ENCODE measurements at places on chromosomes 6 and 20.

GRCh38 chr20:58886546-58886945, 34.0 kb downstream of the GNAS start:
- no peak for DNase-seq

DNA sequence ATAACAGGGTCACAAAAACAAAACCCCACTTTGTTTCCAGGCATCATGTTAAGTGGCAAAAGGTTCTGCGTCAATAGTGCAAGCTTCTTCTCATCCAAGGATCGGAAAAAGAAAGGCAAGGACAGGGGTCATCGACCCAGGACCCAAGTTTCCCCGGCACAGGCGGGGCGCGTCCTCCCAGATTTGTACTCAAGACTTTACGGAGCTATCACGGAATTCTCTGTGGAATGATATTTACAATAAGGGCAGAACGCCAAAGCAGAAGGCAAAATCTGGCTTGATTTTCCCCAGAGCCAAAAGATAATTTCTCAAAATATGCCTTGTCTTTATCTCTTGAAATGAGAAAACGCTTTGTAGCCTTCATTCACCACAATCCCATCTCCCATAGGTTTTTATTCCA, 25.5 kb downstream of the PDE10A start:
- no peak for DNase-seq

- DNase-seq = no peak
Measured at GRCh38 chr6:129356129-129356528, 353.8 kb downstream of the ARHGAP18 start.

DNA sequence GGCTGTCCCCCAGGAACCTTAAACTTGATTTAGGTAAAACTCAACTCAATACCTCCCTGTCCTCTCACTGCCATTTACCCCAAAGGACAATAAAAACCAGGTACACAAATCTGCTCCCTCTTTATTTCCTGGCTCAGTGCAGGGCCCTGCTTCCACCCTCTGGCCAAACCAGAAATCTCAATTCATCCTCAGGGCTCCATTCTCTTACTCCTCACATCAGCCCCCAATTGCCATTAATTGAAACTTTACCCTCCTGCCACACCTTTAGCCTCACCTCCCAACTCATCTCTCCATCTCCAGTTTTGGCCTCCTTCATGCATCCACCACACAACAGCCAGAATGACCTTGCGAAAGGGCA, 10.5 kb downstream of the ZBTB2 start:
- no peak for DNase-seq

DNA sequence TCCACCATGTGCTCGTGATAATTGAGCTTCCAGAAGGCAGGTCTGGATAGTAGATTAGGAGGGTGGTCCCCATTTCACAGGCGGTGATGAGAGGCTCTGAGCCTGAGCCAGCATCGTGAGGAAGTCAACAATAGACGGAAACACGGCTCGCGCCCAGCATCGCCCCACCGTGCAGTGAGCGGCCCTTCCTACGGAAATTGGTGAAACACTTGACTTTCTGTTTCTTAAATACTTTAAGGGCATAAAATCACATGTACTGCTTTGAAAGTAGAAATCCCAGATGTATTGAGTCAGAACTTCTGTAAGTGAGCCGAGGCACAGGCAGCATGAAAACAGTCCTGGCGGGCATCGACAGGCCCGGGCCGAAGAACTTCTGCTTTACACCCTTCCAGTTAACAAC, 4.3 kb upstream of the KIF25 start:
- DNase-seq = no peak

DNA sequence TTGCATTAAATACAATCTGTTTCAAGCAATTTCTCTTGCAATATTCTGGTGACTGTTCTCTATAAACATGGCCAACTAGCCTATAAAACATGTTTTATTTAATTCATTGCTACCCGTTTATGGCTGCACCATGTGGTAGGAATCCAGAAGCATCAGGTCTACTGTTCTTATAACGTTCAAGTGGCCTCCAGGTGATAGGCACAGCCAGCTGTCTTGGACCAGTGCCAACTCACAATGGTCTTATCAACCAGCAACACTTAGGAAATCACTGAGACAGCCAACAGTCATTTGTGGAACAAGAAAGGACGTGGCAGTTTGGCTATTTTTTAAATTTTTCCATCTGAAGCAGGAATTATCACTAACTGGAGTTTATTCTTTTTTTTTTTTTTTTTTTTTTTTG, 193.6 kb downstream of the NKAIN2 start:
- DNase-seq = peak; percentile 62

DNA sequence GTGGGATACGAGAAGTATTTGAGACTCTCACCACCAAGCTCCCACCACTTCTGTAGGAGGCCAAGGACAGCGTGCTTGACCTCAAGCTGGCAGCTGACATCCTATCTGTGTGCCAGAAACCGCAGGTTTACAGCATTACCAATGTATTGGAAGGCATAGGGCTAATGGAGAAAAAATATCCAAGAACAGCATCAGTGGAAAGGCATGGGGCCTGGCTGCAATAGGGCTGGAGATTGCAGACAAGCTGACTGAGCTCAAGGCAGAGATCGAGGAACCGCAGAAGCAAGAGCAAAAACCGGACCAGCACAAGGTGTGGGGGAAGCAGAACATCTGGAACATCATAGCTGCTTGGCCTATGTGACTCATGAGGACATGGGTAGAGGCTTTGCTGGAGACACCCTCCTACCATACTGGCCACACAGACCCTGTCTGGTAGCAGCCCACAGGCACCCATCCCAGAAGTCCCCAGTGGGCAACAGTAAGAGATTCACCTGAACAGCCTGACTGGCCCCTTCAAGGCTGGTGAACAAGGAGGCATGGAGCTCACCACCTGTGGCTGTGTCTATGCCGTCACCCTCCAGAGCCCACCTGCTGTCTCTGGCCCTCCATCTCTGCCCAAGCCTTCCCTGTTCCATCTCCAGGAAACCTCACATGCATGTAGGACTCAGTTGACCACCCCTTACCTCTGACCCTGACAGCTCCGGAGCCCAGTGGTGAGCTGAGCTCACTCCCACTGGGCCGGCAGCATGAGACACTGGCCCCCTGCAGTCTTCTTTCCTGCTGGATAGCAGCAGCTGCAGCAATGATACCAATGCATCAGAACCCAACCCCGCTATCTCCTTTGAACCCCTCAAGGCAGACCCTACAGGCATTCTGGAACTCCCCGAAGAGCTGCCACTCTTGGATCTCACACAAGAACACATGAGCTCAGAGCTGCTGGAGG, 171.1 kb downstream of the KIF6 start:
- no peak for DNase-seq

- DNase-seq = no peak
Measured at GRCh38 chr6:41258196-41258493, 28.3 kb downstream of the TREM1 start.

DNA sequence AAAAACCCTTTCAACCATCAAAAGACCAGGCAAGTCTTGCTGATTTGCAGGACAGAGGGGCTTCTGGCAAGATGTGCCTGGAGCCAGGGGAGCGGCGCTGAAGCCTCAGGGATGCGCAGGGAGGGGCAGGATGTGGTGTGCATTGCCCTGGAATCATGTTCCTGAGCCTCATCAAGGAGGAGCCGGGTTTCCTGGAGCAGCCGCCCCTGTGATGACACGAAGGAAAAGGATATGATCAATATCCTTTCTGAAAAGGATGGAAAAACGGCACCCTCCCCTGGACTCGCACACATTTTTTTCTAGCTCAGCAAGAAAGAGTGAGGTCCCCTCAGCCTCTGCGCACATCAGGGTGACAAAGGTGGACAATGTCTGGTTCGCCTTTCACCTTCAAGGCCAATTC, 173.1 kb upstream of the SSTR4 start:
- DNase-seq = no peak

GRCh38 chr6:90429713-90430112, 133.1 kb upstream of the BACH2 start:
- DNase-seq = peak; percentile 30

DNA sequence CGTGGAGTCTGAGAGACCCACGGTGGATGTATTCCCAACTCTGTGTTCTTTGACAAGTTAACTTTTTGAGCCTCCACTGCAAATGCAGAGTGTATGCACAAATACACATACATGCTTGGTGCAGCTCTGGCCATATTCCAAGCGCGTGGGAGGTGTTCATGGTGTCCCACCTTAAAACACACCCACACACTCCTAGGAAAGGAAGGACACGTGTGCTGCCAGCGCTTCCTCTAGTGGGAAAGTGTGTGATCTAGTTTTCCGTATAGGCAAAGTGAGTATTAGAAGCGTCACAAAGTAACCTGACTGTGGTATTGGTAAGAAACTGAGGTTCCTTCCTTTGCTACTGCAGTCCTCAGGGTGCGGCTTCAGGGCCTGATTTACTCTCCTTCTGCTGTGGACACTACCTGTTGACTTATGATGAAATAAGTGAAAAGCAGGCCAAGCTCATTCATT, 36.0 kb upstream of the MPC1 start:
- no peak for DNase-seq

DNA sequence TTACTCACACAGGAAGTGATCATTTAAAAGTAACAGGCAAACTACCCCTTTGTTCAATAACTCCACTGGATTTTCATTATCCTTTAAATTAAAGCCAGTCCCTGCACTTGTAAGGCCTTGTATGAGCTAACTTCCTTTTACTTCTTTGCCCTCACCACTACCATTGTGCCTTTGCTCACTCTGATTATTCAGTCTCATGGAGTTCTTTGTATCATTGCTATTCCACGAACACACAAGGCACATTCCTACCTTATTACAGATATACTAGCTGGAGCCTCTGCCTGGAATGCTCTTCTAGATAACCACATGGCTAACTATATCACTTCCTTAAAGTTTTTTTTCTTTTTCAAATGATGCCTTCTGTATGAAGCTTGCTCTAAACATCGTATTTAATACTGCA, 748.6 kb upstream of the HS3ST5 start:
- no peak for DNase-seq

DNA sequence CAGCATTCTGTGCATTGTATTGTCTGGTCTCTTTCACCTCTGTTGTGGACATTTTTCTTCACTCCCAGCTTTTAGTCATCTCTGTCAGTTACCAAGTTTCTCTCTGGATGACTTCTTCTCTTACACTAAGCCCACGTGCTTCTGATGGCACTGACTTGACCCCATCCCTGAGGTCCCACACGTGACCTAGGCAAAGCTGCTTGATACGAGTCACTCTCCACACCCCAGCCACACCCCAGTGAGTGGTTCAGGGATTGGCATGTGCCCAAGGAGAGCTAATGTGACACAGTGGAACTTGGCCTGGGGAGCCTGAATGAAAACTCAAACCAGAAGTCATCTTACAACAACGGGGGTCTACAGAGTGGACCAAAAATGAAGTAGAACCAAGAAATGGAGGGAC, 32.2 kb downstream of the HTR1E start:
- DNase-seq = peak; percentile 85

DNA sequence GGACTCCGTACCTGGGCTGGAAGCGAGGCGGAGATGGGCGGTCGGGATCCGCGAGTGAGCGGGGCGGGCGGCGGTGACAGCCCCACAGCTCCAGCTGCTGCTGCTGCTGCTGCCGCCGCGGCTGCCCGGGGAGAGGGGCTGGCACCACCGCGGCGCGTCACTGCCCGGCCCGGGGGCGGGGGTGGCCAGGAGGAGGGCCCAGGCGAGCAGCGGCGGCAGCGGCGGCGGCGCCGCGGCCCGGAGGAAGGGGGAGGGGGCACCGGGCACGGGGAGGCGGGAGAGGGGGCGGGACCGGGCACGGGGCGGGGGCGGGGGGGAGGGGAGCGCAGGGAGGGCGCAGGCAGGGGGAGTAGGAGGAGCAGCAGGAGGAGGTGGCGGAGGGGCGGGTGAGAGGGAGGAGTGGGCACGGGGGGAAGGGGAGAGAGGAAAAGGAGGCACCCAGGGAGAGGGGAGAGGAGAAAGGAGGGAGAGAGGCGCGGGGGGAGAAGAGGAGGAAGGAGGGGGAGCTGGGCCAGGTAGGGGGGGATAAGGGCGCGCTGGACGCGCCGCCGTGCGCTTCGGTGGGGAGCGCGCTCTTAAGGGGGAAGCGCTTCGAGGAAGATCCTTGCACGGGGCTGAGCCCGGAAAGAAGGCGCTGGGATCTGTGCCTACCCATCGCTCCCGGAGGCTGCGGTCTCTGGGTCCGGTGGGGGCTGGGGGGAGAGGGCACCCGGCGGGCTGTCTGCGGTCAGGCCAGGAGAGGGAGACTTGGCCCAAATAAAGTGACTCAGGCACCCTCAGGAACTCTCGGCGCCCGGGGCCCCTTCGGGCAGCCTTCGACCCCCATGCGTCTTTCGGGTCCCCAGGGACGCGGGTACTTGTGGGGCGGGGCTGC, 101.5 kb downstream of the NOL4L start:
- peak; percentile 34 for DNase-seq

- no peak for DNase-seq
Measured at GRCh38 chr20:39452583-39453340, 490.6 kb downstream of the DHX35 start.

- DNase-seq = no peak
Measured at GRCh38 chr20:24773751-24774201, 175.3 kb upstream of the CST7 start.

- DNase-seq = no peak
Measured at GRCh38 chr6:108793516-108794251, 54.5 kb upstream of the ARMC2 start.

DNA sequence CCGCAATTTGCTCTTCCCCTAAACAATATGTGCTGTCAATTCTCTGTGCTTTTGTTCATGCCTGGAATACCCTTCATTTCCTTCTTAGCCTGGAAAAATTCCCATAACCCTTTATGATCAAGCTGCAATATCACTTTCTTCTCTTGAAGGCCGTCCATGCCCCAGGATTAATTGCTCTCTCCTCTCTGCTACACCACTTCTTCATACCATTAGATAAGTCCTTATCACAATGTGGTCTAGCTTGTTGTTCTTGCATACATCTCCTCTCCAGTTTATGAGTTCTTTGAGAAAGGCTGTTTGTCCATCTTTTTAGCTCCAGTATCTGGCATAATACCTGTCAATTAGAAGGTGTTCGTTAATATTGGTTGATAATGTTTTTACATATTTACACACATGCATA, 111.2 kb upstream of the SAMD5 start:
- no peak for DNase-seq

DNA sequence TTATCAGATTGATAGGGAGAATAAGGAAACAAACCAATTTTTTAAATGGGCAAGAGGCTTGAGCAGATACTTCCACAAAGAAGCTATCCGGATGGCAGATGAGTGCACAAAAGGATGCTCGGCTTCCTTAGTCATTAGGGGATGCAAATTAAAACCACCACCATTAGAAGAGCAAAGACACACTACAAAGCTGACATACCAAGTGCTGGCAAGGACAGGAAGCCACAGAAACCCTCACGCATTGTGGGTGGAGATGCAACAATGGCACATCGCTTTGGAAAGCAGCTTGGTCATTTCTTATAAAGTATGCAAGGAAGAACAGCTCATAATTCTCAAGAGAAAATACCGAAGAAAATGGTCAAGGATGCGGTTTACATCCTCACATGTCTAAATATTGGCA, 19.8 kb downstream of the BFSP1 start:
- no peak for DNase-seq

GRCh38 chr6:51057296-51057695, 238.6 kb downstream of the TFAP2B start:
- DNase-seq = no peak

- no peak for DNase-seq
Measured at GRCh38 chr6:95805699-95806098, 210.1 kb upstream of the FUT9 start.

- no peak for DNase-seq
Measured at GRCh38 chr6:141269684-141270083, 863.0 kb upstream of the GJE1 start.

Data from erythroblast (primary cell).